ENCODE measurements at places on chromosomes 1 and 21.

DNA sequence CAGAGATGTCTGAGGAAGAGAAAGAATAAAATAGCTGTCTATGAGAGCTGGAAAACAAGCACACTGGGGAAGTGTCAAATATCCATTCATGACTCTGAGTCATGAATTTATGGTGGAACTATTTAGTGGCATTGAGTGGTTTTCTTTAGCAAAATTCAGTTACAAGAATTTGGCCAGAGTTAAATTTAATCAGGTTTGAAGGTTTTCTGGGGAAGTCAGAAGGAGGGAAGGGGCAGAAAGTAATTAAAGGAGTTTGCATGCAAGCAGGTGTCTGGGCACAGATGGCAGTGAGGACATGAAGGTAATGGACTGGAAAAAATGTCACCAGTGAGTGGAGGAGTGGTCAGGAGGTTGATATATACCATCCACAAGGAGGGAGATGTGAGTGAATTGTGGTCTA is 121.9 kb upstream of the IVNS1ABP start:
- DNase-seq, result no peak

GRCh38 chr1:48693180-48693579 is 83.5 kb downstream of the BEND5 start:
- no peak for DNase-seq

- no peak for DNase-seq
Measured at GRCh38 chr1:47682198-47682597, 244.4 kb downstream of the FOXD2 start.

GRCh38 chr1:7362947-7363346 is 408.1 kb upstream of the VAMP3 start:
- no peak for DNase-seq
